Neural crest cell (in vitro differentiated cells): ENCODE measurements at places on chromosomes 7 and 10. TPM values are rescaled to one million over a fixed set of nuclear protein-coding genes. Genes with fewer than 3 reads are reported as not detected.

- no peak overlapping the region for H3K4me3 ChIP-seq
- no peaks in the 10 kb centered on the region for H3K27me3 ChIP-seq
- no peak overlapping the region for H3K27ac ChIP-seq
- no peak for DNase-seq
- no peaks in the 10 kb centered on the region for H3K4me1 ChIP-seq
- H3K36me3 ChIP-seq = no peaks in the 10 kb centered on the region
Observed at GRCh38 chr10:61688551-61689308, 26.0 kb downstream of the CABCOCO1 start.

DNA sequence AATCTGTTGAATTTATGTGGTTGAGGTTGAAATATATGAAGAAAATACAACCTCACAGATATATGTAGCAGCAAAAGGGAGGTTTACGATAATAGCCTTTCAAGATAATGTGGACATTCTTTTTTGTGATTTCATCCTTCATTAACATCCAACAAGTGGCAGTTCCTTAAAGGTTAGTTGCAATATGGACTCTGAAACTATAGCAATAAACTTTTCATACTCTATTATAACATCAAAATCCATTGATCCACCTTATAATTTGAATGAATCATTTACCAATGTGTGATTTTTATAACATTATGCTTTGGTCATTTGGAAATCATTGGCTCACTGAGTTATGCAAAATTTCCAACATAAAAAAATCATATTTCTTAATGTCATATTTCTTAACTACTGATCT is 200.8 kb upstream of the CSTF2T start:
- no peaks in the 10 kb centered on the region for H3K4me1 ChIP-seq
- no peak overlapping the region for H3K4me3 ChIP-seq
- no peak overlapping the region for H3K27ac ChIP-seq
- H3K27me3 ChIP-seq = no peaks in the 10 kb centered on the region
- H3K36me3 ChIP-seq = no peaks in the 10 kb centered on the region

DNA sequence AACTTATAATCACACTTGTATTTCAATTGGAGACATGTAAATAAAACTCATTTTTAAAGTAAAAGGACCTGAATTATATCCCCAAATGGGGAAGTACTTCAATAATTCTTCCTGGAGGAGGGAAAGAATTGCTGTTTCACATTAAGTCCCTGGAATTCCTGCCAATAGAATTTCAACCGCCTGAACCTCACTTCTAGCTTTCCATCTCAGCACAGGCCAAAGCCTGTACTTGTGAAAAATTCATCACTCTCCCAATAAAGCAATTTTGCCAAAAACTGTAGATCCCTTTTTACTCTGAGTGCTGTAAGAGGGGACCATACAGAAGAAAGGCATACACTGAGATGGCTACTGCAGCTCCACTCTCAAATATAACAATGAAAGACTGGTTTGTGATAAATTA is 54.8 kb downstream of the CADPS2 start:
- DNase-seq = no peak
- no peak overlapping the region for H3K4me3 ChIP-seq
- peaks cover 6% of the 10 kb centered on the region for H3K36me3 ChIP-seq
- H3K4me1 ChIP-seq = peaks cover 12% of the 10 kb centered on the region

GRCh38 chr7:78499283-78499682 is 700.7 kb downstream of the PHTF2 start:
- H3K27me3 ChIP-seq = no peaks in the 10 kb centered on the region
- peaks cover 2% of the 10 kb centered on the region for H3K36me3 ChIP-seq
- H3K27ac ChIP-seq = no peak overlapping the region
- no peak for DNase-seq

DNA sequence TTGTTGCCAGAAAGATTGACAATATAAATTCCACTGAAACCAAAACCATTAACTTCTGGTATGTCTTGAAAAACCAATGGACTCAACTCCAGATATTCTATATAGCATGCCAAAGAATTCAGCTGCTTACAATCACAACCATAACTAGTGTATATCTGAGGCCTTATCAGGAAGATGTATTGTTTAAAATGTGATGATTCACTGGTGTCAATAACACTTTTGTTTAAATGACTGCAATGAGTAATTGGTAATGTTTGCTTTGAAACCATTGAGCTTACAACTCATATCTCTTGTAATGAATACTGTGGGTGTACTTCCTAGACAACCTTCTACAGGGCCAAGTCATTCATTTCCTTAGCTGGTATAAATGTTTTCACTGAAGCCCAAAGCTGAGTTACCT is 727.9 kb upstream of the KCND2 start:
- no peaks in the 10 kb centered on the region for H3K36me3 ChIP-seq
- no peaks in the 10 kb centered on the region for H3K27me3 ChIP-seq
- H3K4me1 ChIP-seq = no peaks in the 10 kb centered on the region

- no peak overlapping the region for H3K4me3 ChIP-seq
- no peak overlapping the region for H3K27ac ChIP-seq
- H3K4me1 ChIP-seq = no peaks in the 10 kb centered on the region
- DNase-seq = no peak
Observed at GRCh38 chr10:335151-335800, 200.0 kb downstream of the ZMYND11 start.

GRCh38 chr7:48305661-48306060 is 134.4 kb downstream of the ABCA13 start:
- no peaks in the 10 kb centered on the region for H3K27me3 ChIP-seq
- no peaks in the 10 kb centered on the region for H3K36me3 ChIP-seq
- no peak for DNase-seq
- H3K4me1 ChIP-seq = no peaks in the 10 kb centered on the region
- no peak overlapping the region for H3K4me3 ChIP-seq

DNA sequence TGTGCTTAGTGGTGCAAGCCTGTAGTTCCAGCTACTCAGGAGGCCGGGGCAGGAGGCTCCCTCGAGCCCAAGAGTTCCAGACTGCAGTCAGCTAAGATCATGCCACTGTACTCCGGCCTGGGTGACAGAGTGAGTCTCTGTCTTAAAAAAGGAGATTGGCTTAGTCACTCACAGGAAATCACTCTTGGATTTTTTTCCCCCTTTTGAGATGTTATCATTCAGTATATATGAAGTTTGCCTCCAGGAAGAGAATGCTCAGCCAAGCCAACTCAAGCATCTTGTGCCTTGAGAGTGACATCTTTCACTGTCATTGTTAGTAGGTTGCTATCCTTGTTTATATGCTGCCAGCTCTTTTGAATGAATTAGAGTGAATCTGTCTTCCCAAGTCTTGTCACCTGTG is 28.0 kb downstream of the NIPSNAP2 start:
- no peak overlapping the region for H3K27ac ChIP-seq
- H3K4me3 ChIP-seq = no peak overlapping the region
- peaks cover 20% of the 10 kb centered on the region for H3K36me3 ChIP-seq
- no peaks in the 10 kb centered on the region for H3K27me3 ChIP-seq
- DNase-seq = no peak
- no peaks in the 10 kb centered on the region for H3K4me1 ChIP-seq

- H3K4me3 ChIP-seq = no peak overlapping the region
- no peaks in the 10 kb centered on the region for H3K27me3 ChIP-seq
- no peak for DNase-seq
- H3K4me1 ChIP-seq = no peaks in the 10 kb centered on the region
- peaks cover 2% of the 10 kb centered on the region for H3K36me3 ChIP-seq
Observed at GRCh38 chr10:65419629-65420028, 1506.2 kb upstream of the LRRTM3 start.

- H3K4me3 ChIP-seq = no peak overlapping the region
- peaks cover 21% of the 10 kb centered on the region for H3K27me3 ChIP-seq
- H3K36me3 ChIP-seq = no peaks in the 10 kb centered on the region
- no peak for DNase-seq
- H3K4me1 ChIP-seq = no peaks in the 10 kb centered on the region
- no peak overlapping the region for H3K27ac ChIP-seq
Observed at GRCh38 chr10:132974249-132974796, 32.0 kb upstream of the CFAP46 start.

CLEC5A gene
- not detected in 2 replicates for total RNA-seq

PDE6C gene
- total RNA-seq = not detected in 2 replicates

OR2A12 gene
- not detected in 2 replicates for total RNA-seq

FAS gene
- 2.2 and 2.3 TPM in 2 replicates for total RNA-seq

LDB3 gene
- total RNA-seq = 0.56 and 1.0 TPM in 2 replicates

TRIM56 gene
- total RNA-seq = 16.0 and 17.2 TPM in 2 replicates

TUBB8 gene
- total RNA-seq = 0.45 and 0.68 TPM in 2 replicates
